Stimulated activated CD4-positive, alpha-beta T cell treated with anti-CD3 and anti-CD28 coated beads, Interleukin-4, amount 100 ng/mL, for 4 hours (primary cell): ENCODE measurements at places on chromosomes 13 and 19.

DNA sequence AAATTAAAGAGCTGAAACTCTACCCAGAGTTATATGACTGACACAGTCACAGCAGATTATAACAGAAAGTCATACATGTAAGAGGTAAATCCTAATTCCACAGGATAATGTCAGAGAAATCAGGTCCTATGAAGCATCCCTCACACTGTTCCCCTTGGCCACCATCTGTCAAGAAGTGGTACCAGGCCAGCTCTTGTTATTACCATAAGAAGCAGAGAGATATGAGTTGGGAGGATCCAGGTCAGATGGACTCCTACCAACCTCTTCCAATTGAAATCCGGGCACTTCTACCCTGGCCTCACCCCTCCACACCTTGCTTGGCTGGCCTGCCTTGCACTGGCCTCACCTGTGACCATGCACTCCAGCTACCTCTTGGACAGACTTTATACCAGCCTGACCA, 353.2 kb downstream of the DNAJC15 start:
- DNase-seq = no peak

DNA sequence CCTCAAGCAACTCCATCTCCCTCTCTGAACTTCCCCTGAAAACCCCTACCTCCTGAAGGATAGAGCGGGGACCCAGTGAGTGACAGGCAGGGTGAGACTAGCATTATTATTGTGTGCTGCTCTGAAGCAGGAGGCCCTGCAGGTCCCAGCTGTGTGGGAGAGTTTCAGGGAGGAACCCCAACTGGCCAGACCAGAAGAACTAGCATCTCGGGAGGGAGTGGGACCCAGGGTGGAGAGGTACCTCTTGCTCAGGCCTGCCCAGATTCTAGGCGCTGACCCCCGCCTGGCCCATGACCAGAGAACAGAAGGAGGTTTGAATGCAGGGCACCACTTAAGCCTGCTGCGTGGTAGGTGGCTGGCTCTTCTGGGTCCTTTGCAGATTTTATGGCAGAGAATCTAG, 5.7 kb upstream of the LYPD3 start:
- DNase-seq = no peak

DNA sequence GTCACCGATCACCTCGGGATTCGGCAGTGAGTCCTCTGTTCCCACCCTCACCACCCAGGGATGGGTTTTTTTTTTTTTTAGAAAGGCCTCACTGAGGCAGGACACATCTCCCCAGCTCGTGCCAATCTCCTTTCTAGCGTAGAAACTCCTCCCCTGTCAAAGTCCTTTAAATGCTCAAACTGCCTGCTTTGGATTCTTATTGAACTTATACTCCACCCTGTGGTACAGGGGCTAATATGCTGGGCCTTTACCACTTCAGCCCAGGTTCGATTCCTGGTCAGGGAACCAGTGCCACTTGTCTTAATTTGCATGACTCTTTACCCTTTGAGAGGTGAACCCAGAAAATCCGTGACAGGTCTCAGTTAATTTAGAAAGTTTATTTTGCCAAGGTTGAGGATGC, 8.3 kb upstream of the ZNF14 start:
- no peak for DNase-seq

DNA sequence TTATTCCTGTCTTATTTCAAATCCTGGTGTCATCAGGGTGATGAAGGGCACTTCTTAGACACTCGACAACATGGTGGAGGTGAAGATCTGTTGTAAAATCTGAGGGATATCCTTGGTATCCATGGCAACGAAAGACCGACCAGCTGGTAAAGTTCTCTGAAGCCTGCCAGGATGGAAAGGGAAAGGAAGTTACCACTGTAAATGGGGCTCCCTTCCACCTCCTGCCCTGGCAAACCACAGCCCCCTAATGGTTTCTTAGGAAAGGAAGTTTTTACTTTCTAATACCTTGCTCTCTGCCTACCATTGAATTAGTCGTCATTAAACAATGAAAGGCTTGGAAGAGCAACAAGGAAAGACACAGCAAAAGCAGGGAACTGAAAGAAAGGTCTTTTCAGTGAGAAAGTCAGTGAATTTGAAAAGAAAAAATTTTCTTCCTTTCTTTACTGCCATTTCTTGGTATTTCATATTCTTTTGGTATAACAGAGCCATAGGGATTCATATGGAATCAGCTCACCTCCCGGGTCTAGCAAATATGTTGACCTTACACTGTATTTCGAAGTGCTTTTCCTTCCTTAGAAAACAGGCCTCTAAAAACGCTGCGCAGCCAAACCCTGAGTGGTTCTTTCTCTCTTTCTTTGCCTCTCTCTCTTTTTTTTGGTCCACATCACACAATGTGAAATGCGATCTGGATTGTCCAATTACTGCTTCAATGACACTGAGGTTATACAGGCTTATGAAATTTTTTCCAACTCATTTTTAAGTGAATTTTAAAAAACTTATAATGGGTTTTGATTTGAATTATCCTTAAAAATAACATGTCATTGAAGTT, 111.0 kb downstream of the RGCC start:
- DNase-seq = no peak

- no peak for DNase-seq
These were observed 17.4 kb upstream of the SDHAF1 start for GRCh38 chr19:35977446-35978222.

DNA sequence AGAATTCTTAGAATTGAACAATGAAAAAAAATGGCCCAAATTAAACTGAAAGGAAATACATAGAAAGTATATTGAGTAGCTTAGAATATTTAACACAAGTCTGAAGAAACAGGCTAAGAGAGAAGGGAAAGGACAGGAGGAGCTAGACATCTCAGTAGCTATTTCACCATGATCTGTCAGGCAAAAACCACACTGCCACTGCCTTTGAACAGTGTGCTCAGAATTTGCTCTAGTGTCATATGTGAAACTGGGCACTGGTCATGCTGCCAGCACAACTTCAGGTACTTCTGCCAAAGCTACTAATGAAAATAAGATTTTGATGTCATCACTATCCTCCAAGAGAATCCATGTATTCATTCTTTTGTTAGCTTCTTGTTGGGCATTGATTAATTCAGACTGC, 1280.8 kb upstream of the PCDH20 start:
- no peak for DNase-seq

- no peak for DNase-seq
These were observed 5.7 kb upstream of the TNFSF13B start for GRCh38 chr13:108263621-108264355.

- DNase-seq = no peak
These were observed 991.7 kb downstream of the EFNB2 start for GRCh38 chr13:105543742-105544141.

DNA sequence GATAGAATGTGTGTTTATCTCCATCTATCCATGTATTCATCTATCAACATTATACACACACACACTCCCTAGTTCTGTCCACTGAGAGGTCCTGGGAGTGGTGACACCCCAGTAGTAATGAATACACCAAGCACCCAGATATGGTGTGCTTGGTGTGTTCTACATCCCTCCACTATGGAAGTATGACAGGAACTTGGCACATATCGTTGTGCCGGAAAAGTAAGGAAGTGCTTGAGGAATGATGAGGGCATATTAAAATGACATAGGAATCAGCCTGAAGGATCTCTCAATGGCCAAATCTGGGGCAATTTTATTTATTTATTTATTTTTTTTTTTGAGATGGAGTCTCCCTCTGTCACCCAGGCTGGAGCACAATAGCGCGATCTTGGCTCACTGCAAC, 28.3 kb upstream of the FBXO17 start:
- DNase-seq = no peak

DNA sequence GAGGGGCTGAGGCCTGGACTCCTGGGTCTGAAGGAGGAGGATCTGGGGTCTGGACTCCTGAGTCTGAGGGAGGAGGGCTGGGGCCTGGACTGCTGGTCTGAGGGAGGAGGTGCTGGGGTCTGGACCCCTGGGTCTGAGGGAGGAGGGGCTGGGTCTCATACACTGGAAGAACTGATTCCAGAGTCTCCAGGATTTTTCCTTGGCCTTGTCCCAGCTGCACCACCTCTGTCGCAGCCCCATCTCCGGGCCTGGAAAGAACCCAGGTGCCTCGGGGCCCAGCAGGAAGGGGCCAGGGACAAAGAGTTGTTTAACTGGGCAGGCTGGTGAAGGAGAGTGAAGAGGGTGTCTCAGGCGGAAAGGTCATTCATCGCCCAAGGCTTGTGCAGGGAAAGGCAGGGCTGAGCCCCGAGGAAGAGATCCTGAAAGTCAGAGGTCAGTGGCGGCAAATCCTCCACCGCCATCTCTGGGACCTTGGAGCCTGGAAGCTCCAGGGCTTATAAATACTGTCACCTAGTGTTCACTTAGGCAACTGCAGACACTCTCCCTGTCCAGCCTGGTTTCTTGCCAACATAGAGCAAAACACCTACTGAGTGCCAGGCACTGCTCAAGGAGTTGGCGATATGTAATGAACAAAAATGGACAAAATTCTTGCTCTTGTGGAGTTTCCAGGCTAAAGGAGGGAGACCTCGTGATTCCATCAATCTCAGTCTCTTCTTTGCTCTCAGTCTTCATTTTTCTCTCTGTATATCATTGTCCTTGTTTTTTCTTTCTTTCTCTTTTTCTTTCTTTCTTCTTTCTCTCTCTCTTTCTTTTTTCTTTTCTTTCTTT, 4.4 kb upstream of the KCNN4 start:
- DNase-seq = peak; percentile 43

DNA sequence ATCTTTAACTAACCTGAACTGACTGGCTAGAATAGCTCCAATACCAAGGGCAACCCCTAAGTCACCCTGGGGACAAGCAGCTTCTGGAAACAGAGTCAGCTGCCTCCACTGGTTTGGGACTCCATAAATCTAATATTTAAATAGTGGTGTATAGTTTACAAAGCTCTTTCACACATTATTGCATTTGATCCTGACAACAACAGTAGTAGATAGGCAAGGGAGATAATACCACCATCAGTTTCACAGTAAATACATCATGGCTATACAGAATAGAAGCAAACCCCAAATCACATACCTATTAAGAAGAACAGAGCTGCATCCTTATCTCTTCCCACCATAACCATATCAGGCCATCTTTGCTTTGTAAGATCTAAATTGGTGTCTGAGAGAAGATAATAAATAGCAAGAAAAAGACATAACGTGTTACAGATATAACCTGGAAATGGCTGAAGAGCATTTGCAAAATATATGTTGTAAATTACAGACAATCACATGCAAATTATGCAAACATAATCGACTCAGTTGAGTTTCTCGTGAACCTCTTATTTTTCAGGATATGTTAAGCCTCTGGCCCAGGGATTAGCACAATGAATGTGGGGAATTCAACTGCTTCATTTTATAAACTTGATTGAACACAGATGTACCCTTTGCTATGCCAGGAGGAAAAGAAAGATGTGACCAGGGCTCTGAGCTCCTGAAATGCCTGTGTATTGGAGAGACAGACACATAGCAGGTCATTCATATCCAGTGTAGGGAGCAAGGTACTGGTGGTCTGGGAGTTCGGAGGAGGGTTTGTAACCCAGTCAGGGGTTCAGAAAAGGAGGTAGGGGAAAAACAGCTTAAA, 142.5 kb downstream of the SLC7A1 start:
- no peak for DNase-seq

GRCh38 chr13:111161601-111162600, 46.8 kb downstream of the ARHGEF7 start:
- DNase-seq = no peak

DNA sequence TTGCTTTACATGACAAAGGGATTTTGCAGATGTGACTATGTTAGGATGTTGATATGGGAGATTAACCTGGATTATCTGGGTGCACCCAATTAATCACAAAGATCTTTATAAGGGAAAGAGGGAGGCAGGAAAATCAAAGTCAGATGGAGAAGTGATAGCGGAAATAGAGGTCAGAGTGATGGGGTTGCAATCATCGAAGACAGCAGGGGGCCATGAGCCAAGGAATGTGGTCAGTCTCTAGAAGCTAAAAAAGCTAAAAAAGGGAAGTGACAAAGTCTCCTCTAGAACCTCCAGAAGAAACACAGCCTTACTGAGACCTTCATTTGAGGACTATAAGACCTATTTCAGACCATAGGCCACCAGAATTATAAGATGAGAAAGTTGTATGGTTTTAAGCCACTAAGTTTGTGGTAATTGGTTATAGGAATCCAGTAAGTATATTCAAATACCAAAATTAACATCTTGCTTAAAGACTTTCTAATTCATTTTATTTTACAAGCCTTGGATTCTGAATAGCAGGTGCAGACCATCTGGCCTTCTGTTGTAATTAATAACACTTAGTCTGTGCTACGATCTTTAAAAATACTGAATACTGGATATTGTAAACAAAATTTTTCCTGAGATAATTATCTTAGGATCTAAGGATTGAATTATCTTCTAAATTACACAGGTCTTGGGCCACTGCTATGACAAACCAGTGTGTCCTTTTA, 493.4 kb upstream of the PCDH20 start:
- no peak for DNase-seq

DNA sequence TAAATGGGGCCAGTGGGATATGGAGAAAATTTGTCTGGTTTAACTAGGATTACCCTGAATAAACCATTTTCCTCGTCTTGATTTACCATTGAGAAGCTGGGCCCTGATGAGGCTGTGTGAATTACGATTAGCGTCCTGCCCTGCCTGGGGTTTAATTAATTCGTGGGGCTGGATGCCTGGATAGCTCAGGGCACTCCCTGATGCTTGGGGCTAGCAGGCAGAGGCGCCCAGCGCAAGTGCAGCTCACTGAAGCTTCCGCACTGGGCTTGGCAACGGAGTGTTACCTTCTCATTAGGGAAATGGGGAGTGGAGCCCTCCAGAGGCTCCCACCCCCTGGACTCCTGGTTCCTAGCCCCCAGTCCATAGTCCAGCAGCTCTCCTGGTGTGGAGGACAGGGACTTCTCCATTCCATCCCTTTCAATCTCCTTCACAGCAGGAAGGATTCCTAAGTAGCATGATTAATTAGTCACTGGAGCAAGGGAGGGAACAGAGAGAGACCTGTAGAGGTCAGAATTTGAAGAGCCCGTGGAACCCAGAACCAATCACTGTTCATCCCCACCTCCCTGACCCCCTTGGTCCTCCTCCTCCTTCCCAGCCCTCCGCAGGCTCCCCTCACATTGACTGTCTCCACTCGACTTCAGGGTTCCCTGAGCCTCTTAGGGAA, 107.2 kb downstream of the UQCRFS1 start:
- no peak for DNase-seq

GRCh38 chr13:108586826-108587225, 42.6 kb upstream of the MYO16 start:
- DNase-seq = no peak

DNA sequence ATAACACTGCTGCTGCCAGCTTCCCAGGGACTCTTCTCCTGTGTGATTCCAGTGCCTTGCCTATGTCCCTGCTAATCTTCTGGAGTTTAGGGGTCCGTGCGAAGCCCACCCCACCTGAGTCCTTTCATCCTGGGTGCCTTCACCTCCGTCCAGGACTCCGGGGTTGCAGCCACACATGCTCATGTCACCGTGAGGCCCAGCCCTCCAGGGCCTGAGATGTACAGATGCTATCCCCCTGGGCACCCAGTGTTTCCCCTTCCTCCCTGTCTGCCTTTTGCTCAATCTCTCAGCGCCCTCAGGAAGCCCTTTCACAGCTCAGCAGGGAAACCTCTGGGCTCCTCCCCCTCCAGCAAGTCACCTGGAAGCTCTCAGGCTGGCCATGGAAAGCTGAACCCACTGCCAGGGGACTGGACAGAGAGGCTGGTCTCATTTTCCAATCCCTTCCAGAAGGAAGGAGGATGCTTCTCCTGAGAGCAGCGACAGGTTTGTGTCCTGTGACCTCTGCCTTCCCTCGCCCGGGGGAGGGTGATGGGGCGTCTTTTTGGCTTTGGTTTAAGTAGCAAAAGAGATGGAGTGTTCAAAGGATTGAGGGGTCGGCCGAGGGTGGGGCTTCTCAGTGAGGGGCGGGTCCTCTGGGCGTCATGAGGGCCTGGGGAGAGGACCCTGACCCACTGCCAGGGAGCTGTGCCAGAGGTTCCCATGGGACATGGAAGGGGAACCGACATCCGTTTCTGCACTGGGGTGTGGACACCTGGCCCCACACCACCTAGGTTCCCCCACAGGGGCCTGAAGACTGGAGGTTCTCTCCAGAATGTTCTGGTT, 30.8 kb upstream of the TFDP1 start:
- DNase-seq = no peak
